ENCODE measurements at places on chromosomes 2 and 18.
A peak's percentile ranks its signal among the peaks of the same experiment; 100 is the strongest.

DNA sequence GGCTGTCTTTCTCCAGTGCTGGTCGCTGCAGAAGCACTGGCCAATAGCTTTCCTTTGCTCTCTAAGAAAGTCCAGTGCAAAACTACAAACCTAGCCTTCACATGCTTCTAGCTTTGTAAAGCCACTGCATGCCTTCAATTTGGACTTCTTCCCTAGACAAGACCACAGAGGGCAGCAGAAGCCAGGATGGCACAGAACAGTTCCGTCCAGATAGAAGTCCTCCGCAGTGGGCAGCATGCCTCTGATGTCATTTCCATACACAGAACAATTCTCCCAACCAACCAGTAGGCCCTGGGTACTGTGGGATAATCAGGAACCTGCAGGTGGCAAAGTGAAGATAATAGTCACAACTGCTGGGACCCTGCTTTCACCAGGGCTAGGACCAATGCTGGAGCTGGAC, 3.3 kb downstream of the ST6GAL2 start:
- DNase-seq, result peak; percentile 17

GRCh38 chr2:128289439-128289838, 29.2 kb downstream of the HS6ST1 start:
- peak; percentile 58 for DNase-seq

DNA sequence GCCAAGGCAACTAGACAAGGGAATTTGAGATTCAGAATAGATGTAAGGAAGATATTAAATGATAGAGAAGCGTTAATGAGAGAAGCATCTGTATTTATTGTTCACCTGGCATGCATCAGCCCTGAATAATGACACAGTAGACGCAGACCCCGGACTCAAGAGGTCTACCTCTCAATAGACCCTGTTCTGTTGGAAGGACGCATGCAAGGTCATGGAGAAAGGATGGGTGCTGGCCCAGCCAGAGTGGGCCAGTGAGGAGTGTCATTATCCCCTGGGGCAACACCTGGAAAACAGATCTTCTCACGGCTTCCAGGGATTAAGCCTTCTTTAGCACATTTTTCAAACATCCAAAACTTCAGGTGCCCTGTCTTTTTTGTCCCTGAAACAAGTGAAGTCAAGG, 461.0 kb downstream of the EIPR1 start:
- DNase-seq, result no peak

GRCh38 chr2:210477496-210477895, 937 bp upstream of the LANCL1 start:
- no peak for DNase-seq

DNA sequence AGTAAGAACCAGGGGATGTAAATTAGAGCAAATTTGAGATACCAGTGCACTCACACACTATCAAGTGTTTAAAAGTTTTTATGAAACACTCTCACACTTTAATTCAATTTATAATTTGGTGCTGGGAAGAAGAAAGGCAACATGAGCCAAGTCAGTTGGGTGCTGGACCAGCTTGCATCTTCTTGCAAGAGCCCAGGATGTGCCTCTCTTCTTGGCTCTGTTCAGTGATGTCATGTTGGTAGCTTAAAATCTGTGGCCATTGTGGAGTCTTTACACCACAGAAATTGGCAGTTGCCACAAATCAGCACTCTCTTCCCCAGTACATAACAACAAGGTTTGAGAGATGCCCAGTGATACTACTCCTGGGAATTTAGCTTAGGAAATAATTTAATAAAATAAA, 38.2 kb downstream of the IL1R2 start:
- DNase-seq, result no peak

- no peak for DNase-seq
These were observed 23.8 kb upstream of the HNRNPA3 start for GRCh38 chr2:177188482-177189469.

GRCh38 chr18:48038636-48039035, 108.2 kb upstream of the SMAD2 start:
- DNase-seq, result no peak

DNA sequence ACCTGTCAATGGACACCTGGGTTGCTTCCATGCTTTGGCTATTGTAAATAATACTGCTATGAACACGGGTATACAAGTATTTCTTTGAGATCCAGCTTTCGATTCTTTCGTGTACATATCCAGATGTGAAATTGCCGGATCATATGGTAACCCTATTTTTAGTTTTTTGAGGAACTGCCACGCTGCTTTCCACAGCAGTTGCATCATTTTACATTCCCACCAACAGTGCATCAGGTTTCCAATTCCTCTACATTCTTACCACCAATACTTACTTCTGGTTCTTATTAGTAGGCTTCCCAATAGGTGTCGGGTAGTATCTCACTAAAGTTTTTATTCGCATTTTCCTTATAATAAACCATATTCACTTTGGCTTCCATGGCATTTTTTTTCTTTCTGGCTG, 69.6 kb downstream of the PID1 start:
- DNase-seq, result no peak

- DNase-seq, result no peak
These were observed 123.8 kb upstream of the ZEB2 start for GRCh38 chr2:144643537-144644336.

- DNase-seq, result no peak
These were observed 122.2 kb downstream of the FSHR start for GRCh38 chr2:49032126-49032525.

DNA sequence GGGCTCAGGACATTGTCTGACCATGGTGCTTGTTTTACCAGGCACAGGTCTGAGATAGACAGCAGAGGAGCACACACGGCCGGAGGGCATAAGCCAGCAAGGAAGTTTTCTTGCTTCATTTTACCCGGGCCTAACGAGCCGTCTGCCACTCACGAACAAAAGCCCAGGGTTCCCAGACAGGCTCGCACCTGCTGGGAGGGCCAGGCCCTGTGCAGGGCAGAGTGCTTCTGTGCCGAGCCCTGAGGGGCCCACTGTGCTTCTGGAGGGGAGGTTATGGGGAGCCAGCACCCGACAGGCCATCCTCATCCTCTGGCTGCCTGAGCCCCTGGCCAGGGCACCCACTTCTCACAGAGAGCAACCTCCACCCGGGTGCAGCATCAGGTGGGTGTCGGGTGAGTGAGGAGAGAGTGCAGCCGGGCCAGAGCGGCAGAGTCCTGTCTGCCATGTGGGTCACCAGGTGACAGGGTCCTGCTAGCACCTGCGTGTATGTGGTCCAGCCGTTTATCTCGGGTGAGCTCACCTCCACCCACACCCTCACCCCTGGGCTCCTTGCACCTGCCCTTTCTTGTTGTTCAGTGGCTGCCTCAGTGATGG, 297.9 kb downstream of the NDUFA10 start:
- no peak for DNase-seq

DNA sequence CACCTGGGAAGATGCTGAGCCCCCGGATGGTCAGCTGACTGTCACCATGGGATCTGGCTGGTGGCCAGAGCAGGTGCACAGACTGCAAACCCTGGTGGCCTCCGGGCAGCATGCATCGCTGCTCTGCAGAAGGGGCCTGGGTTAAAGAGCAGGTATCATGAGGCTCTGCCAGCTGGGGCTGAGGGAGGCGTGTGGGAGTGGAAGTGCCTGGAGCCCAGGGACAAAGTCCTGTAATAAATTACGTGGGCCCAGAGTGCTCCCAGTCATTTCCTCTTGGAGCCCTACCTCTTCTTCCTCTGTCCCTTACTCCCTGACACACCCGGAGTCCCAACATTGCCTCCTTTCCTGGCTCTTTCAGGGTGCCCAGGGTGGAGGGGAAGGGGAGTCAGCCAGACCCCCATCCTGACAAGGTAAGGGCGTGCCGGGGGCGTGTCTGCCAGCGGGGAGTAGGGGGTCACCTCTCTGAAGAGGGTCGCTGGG, at the start of gene MYO7B:
TSS of gene MYO7B (plus strand) at position 262 of the 480 bp plus-strand sequence. CDS start 24,040 bp downstream, outside the sequence.
- DNase-seq, result peak; percentile 88

GRCh38 chr2:31256611-31257382, 22.8 kb downstream of the EHD3 start:
- no peak for DNase-seq

DNA sequence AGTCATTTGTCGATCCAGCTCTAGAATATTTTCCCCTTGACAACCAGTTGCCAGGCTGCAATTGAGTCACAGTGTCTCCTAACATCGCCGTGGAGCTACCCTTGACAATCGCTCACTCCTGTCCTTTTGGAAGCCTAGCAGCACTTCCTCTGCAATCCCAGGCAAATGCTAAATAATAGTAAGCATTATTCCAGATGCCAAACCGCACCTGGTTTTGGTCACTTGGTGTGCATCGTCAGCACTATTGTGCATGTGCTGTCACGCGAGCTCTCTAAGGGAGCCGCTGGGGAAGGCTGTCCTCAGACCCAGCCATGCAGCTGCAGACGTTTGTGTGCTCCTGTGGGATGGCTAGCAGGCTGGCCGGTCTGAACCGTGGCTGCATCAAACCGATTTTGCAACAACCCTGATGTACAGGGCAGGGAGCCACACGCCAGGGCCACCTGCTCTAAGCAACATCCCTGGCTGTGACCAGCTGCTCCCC, 549.5 kb upstream of the ID2 start:
- no peak for DNase-seq

GRCh38 chr18:31738460-31739407, 21.9 kb downstream of the SLC25A52 start:
- DNase-seq, result no peak

DNA sequence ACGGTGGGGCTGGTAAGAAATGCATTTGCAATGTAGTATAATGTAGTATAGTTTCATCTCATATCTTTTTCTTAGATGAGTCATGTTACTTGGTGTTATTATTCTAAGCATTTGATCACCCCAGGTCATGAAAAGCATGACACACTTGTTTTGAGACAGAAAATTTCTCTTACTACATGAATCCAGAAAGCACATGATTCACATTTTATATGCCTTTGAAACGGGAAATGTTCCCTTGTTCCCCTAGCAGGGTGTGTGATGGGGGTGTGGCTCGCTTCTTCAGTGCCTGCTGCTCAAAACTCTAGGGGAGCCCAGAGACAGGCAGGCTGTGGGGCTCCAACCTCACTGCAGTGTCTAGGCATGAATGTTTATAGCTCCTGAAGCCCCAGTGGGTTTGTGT, 116.0 kb upstream of the RAB27B start:
- no peak for DNase-seq

GRCh38 chr2:15385184-15385583, 175.9 kb downstream of the NBAS start:
- DNase-seq, result no peak

DNA sequence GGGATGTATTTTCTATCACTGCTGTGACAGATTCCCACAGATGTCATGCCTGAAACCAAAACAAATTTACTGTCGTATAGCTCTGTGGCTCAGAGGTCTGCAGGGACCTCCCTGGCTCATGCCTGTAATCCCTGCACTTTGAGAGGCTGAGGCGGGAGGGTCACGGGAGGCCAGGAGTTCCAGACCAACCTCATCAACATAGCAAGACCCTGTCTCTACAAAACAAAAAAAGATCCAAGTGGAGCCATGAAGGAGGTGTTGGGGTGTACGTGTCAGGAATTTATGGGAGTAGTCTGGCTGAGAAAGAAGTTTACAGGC, 51.0 kb upstream of the FAHD2A start:
- no peak for DNase-seq

GRCh38 chr2:72694715-72695496, 130.9 kb downstream of the EXOC6B start:
- no peak for DNase-seq

GRCh38 chr2:236402033-236402790, 138.0 kb upstream of the ASB18 start:
- DNase-seq, result no peak

DNA sequence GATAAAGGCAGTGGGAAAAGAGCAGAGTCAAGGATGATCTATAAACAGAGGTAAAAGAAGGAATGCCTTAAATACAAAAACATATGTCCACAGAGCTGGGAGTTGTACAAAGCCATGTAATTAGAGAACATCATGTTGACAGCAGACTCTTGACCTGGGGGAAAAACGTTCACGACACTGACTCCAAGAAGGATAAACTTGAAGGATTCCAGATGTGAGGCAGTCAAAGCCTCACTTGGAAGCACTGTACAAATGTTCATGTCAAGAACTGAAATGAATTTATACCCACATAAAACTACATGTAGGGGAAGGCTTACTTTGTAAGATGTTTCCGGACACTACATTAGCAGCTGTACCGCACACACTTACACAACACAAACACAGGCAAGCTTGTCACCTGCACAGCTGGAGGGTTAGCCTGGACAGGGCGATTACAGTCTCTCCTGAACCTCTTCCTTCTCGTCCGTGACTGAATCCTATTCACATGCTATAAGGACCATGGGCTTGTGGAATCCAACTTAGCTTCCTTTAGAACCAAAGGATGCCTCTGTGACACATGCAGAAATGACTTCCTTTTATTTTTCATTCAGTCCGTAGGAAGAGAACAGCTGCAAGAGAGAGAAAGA, 88.6 kb downstream of the SH3YL1 start:
- DNase-seq, result no peak

DNA sequence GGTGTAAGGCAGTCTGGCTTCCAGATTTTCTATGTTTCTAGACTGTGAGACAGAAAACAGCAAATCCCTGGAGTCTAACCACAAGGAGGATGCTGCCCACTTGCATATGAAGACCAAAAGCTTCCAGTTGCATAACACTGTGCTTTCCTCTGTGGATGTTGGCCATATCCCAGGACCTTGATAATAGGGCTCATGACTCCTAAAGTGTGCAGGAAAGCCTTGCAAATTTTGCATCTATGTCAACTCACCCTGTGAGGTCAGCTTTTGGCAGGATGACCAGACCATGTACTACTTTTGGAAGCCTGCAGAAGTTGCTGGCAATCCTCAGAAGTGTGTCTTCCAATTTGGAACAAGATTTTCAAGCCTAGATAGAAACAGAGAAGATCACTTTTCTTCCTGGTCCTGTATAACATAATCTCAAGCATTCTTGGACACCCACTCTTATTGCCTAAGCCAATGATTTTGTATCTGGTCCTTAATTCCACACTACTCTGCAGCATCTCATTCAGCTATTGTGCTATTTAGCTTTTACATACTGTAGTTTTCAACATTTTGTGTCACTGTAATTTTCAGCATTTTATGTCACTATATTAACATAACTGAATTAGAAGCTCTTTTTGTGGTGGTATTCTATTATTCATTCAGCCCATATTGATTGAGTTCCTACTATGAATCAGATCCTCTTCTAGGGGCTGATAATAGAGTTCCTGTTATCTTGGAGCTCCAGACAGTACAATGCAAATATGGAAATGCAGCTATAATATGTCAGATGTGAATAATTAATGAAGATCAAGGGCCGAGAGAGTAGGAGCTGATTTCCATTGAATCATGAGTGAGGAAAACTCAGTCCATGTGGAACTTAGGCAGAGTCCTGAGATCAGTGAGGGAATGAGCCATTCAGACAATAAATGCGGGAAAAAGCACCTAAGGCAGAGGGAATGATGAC, 85.3 kb upstream of the RAB27B start:
- no peak for DNase-seq

DNA sequence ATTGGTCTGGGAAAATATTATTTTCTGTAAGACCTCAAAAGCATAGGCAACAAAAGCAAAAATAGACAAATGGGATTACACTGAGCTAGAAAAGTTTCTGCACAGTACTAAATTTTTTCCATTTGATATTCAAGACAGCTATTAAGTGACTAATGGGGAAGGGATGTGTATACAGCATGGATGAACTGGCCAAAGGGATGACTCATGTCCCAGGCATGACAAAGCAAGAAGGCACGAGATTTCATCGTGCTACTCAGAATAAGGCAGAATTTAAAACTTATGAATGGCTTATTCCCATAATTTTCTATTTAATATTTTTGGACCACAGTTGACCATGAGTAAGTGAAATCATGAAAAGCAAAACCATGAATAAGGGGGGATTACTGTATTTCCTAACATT, 1250.1 kb upstream of the GYPC start:
- DNase-seq, result no peak
